Cardiac muscle cell (in vitro differentiated cells and primary cell): ENCODE measurements at places on chromosomes 7 and 10. TPM values are rescaled to one million over a fixed set of nuclear protein-coding genes. Genes with fewer than 3 reads are reported as not detected.

Gene CYP2E1
- total RNA-seq = 1.1 and 4.1 TPM in 2 replicates

DNA sequence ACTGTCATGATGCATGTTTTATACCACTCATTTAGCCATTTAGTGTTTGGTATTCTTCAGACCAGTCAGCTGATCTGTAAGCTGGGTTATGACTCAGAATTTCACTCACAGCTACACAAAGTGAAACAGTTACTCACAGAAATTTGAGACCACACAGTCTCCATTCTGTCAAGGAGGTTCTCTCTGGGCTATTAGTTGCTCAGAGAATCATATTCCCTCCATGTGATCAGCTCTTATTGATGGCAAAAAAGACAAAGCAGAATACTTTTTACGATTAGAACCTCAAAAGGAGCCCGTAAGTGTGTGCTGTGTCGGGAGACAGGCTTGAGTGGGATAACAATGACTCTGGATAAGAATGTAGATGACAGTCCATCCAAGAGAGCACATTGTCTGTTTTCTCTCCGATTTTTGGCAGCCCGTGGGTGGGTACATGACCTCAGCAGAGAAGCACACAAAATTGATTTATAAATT lies 277.6 kb upstream of the SORCS1 start:
- DNase-seq = no peak

DNA sequence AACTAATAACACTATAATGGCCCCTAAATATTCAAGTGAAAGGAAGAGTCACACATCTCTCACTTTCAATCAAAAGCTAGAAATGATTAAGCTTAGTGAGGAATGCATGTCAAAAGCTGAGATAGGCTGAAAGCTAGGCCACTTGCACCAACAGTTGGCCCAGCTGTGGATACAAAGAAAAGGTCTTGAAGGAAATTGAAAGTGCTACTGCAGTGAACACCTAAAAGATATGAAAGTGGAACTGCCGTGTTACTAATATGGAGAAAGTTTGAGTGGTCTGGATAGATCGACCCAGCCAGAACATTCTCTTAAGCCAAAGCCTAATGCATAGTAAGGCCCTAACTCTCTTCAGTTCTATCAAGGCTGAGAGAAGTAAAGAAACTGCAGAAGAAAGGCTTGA lies 12.1 kb upstream of the SNX13 start:
- no peak for DNase-seq

- no peak for DNase-seq
Observed at GRCh38 chr7:70307544-70308106, 709.4 kb downstream of the AUTS2 start.

GRCh38 chr7:92244808-92245486 lies 767 bp downstream of the KRIT1 start:
- DNase-seq = peak; percentile 30

GRCh38 chr10:101207026-101207425 lies 22.2 kb downstream of the LBX1 start:
- DNase-seq = no peak

Gene LIPM
- total RNA-seq = not detected in 2 replicates

Gene ELMO1
- 5.1 and 9.6 TPM in 2 replicates for total RNA-seq

DNA sequence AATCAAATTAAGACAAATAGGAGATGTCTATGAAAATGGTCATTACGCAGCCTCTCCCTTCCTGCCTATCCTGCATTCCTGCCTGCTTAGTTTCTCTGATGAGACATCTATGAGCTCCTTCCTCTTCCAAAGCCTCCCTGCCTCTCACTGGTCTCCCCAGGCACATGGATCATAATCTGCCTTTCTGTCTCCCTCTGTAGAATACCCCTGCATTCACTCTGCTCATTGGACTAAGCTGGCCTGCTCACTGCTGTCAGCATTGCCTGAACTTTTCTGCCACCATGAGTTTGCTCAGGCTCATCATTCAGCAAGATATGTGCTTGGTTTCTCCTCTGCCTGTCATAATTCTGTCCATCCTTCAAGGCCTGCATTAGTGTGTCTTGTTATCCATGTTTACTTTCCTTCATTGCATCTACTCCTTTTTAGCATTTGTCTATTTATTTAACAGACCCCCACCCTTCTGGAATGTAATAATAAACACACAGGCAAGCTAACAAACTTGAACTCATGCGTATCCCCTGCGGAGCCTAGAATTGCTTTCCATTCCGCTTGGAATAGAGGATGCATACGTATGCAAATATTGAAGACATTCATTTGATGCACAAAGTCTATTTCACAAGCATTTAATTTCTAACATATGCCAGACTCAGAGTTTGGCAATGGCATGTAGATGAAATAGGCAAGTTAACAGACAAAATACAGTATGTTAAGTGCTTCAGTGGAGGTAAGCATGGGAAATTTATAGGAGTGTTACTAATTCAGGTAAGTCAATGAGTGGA lies 88.3 kb downstream of the PTPRZ1 start:
- peak; percentile 54 for DNase-seq

GRCh38 chr10:80290474-80291220 lies 1.2 kb upstream of the MAT1A start:
- DNase-seq = no peak

GRCh38 chr10:77004917-77005564 lies 632.6 kb downstream of the KCNMA1 start:
- peak; percentile 73 for DNase-seq

- no peak for DNase-seq
Observed at GRCh38 chr10:61399406-61399805, 53.8 kb downstream of the TMEM26 start.

DNA sequence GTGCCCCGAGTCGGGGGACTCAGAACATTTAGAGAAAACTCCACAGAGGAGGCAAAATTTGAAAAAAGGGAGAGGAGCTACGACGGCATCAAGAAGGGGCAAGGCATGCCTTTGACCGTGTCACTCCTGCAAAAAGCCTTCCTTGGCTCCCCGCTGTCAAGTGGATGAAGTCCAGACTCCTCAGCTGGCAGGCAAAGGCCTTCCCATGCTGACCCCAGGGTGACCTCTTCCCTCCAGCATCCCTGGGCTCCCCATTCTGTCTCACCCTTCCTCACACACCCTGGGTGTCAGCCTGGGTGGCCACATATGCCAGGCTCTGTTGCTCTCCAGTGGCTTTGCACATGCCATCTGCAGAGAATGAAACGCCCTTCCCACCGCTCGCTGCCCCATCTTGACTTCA lies 88.4 kb upstream of the ZMIZ1 start:
- DNase-seq = peak; percentile 47

DNA sequence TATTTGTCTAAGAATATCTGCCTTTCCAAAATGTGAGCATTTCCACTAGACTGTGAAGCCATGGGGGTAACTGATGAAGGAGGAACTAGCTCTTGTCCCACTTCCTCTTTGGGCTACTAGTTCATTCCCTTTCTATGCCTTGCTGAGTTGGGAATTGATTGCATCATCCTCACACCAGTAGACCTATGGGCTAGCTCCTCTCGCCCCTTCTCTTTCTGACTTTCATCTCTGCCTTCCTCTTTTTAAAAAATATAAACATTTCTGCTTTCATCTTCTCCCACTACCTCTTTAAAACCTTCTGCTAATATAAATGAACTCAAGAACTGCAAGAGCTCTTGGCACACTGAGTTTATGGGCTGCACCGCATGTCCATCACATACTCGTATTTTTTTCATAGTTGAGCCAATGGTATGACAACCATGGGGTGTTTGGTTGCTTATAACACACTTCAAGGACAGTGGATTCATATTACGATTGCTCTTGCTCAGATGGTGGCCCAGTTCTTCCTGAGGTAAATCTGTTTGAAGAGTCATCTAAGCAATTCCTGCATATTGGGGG lies 182.0 kb downstream of the REEP3 start:
- no peak for DNase-seq

Gene SUN3
- total RNA-seq = not detected in 2 replicates
